H9 (cell line): ENCODE measurements at places on chromosomes 7 and 10. TPM values are rescaled to one million over a fixed set of nuclear protein-coding genes. Genes with fewer than 3 reads are reported as not detected.

DNA sequence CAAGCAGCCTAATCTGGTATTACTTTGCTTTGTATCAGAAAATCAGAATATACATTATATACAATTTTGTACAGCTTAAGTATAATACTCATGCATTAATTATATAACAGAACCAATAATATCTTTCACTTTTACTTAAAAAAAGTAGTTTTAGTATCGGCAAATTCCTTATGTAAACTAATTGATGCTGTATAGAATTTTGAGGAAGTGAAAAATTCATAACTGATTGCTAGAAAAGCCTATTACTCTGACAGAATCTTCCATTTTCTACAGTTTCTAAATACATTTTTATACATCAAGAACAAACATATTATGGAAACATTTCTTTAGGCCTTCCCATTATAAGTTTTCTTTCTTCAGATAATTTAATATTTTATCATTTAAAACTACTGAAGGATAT, 124.0 kb upstream of the GPR22 start:
- no peaks in the 10 kb centered on the region for H3K27me3 ChIP-seq
- peaks cover 8% of the 10 kb centered on the region for H3K36me3 ChIP-seq
- DNase-seq, result no peak
- no peak overlapping the region for H3K4me3 ChIP-seq
- H3K27ac ChIP-seq, result no peak overlapping the region

- H3K36me3 ChIP-seq, result no peaks in the 10 kb centered on the region
- no peak overlapping the region for H3K27ac ChIP-seq
- peaks cover 6% of the 10 kb centered on the region; the same call in 1 of the 2 replicates for H3K4me1 ChIP-seq
- H3K4me3 ChIP-seq, result no peak overlapping the region
- no peaks in the 10 kb centered on the region for H3K27me3 ChIP-seq
- no peak for DNase-seq
Observed at GRCh38 chr7:73746378-73746777, 7.8 kb upstream of the ABHD11 start.

TRIM50 gene
- total RNA-seq, result not detected in 2 replicates

MCM10 gene
- total RNA-seq, result 63.9 and 67.4 TPM in 2 replicates

ARHGAP22 gene
- total RNA-seq, result 6.9 and 7.4 TPM in 2 replicates
